Activated T-cell treated with anti-CD3 and anti-CD28 coated beads, Interleukin-2, amount 50 U/mL, for 4 hours (primary cell): ENCODE measurements at places on chromosomes 1 and 21. TPM values are rescaled to one million over a fixed set of nuclear protein-coding genes. Genes with fewer than 3 reads are reported as not detected.

GRCh38 chr21:36310016-36310415 is 10.0 kb upstream of the MORC3 start:
- no peak for DNase-seq

GRCh38 chr1:18629659-18630510 is 761 bp upstream of the PAX7 start:
- DNase-seq, result no peak

Gene TRIM45
- total RNA-seq, result 0.21 TPM

Gene PADI2
- total RNA-seq, result 0.13 TPM

DNA sequence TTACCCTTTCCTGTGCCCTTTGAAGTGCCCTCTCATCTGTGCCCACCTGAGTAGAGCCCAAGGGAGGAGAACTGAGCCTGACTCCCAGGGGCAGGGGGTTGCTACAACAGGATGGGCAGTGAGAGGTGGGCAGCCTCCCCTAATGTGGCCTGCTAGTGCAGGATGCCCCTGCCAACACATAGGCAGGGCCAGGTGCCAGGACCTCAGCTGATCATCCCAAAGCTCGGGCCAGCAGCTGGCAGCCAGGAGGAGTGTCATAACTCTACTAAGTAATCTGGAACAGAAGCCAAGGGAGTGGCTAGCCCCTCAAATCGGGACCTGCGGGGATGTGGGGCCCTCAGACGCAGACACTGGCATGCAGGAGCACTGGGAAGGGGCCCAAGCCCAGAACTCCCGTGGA is 208.8 kb upstream of the RAB4A start:
- no peak for DNase-seq

DNA sequence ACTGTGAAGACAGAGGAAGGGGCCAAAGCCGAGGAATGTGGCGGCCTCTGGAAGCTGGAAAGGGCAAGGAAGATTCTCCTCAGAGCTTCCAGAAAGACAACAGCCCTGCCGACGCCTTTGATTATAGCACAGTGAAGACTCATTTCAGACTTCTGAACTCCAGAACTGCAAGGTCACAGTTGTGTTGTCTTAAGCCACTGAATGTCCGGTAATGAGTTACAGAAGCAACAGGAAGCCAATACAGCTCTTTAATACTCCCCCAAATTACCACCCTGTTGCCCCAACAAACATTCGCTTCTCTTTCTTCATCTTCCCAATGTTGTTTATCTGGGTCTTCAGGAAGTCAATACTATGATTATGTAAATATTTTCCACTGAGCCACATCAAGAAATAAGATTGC is 44.0 kb downstream of the ETS2 start:
- DNase-seq, result no peak

- DNase-seq, result no peak
Measured at GRCh38 chr1:26283279-26283853, 3.5 kb downstream of the SH3BGRL3 start.

GRCh38 chr1:166145499-166145898 is 21.3 kb downstream of the FAM78B start:
- no peak for DNase-seq

DNA sequence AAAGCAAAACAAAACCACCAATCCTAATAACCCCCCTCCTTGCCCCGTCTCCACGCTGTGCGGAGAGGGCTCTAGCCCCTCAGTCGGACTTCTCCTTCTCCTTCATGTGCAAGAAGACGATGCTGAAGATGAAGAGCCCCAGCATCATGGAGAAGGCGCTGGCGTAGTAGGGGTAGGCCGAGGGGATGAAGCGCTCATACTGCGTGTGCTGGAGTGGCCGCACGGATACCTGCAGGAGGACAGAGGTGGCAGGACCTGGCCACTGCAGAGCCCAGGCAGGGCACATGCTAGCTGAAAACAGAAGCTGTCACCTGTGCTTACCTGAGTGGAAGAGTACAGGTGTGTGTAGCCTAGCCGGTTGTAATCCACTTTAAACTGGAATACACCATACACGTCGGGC is 8.9 kb downstream of the DDOST start:
- DNase-seq, result no peak

- DNase-seq, result no peak
Measured at GRCh38 chr1:43774359-43774758, 67.0 kb downstream of the ST3GAL3 start.

Gene SELP
- 0.40 TPM for total RNA-seq

DNA sequence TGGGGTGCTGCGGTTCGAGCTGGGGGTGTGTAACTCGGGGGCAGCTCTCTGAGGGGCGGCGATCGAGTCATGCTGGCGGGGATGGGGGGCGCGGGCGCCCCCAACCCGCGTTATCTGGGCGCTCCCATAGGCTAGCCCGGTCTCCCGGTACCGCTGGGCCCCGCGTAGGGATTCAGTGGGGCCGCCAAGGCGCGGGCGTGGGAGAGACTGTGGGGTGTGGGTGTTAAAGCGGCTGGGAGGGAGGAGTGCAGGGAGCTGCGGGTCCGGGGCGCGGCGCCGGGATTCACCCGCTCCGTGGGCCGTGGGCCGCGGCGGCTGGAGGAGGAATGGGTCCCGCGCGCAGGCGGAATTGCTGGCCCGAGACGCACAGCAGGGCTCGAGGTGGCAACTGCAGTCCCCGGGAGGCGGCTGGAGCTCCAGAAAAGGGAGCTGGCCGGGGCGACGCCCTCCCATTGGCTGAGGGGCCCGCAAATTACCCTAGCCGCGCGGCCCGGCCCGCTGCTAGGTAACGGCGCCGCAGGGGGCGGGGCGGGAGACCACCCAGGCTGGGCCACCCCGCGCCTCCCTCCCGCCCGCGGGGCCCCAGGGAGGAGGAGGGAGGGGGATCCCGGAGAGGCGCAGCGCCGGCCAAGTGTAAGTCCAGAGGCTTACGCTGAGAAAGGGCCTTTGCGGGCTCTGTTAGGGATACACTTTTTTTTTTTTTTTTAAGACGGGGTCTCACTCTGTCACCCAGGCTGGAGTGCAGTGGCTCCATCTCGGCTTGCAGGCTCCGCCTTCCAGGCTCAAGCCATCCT is at the start of gene PTCH2:
PTCH2 (minus strand) TSS at position 392 of the 794 bp plus-strand sequence; CDS start at position 71, 321 bp downstream.
- no peak for DNase-seq

Gene LRRC38
- total RNA-seq, result not detected
